ENCODE measurements at places on chromosomes 6 and 20.

- DNase-seq, result no peak
Observed at GRCh38 chr6:101395345-101395744, 1.8 kb downstream of the GRIK2 start.

DNA sequence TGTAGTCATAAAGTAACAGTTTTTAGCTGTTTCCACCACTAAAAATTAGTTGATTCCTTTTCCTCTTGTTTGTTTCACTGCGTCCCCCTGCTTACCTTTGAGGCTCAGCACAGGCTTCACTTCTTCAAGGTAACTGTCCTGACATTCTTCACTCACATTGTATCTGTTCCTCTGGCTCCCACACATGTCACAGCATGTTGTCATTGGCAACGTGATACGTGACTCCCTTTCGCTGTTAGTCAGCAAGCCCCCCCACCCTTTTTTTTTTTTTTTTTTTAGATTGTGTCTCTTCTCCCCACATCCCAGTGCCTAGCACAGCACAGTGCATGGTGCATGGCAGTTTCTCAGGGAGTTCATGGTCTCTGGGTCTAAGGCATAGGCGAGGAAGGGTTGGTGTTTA lies 13.3 kb downstream of the VAPB start:
- no peak for DNase-seq

GRCh38 chr6:133966654-133967329 lies 13.8 kb downstream of the TBPL1 start:
- no peak for DNase-seq

DNA sequence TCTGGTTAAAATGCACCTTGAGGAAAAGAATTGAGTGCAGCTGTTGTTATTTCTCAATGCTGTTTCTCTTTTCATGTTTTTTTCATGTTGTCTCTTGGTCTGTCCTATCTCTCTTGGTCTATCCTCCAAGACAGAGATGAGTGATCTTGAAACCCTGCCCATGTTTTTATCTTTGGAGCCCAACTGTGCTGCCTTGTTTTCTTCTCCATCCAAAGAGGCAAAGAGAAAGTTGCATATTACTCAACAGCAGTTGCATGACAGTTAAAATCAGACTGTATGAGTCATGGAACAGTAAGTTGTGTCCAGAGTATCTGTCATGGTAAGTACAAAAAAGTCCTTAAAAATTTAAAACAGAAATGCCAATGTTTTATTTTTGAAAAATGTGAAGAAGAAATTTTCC lies 26.2 kb downstream of the BCAS1 start:
- peak; percentile 62 for DNase-seq

All from fibroblast of the conjunctiva (primary cell).